Activated T-cell treated with anti-CD3 and anti-CD28 coated beads, Interleukin-2, amount 50 U/mL, for 72 hours (primary cell): ENCODE measurements at places on chromosomes 6 and 20. TPM values are rescaled to one million over a fixed set of nuclear protein-coding genes. Genes with fewer than 3 reads are reported as not detected.

SNRPB gene
- total RNA-seq = 329 TPM

LRRC73 gene
- total RNA-seq = 0.43 TPM

- DNase-seq = no peak
- no peak overlapping the region for H3K4me3 ChIP-seq
- no peaks in the 10 kb centered on the region for H3K36me3 ChIP-seq
Measured at GRCh38 chr6:73980096-73980495, 284.1 kb downstream of the CD109 start.

GJA1 gene
- total RNA-seq = 0.19 TPM

DNA sequence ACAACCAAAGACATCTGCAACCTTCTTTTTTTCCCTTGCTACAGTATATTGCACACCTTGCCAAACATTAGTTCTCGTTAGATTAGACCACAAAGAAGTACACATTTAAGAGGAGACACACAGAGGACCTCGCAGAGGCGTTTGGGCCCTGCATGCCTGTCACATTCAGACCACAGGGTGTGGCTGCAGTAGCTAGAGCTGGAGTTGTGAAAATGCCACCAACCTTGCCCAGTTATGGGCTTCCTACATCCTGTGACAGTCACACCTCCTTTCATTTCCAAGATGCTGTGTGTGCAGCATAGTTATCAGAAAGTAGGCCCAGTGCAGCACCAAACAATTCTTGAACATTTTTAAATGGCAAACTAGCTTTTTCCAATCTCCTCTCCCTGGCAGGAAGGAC lies 2.4 kb downstream of the SYNE1 start:
- DNase-seq = no peak
- peaks cover 49% of the 10 kb centered on the region for H3K27me3 ChIP-seq
- H3K4me3 ChIP-seq = no peak overlapping the region

- no peak overlapping the region for H3K27ac ChIP-seq
- peaks cover 8% of the 10 kb centered on the region for H3K36me3 ChIP-seq
- peaks cover 24% of the 10 kb centered on the region for H3K4me1 ChIP-seq
Measured at GRCh38 chr20:49575551-49576060, 7.7 kb upstream of the PTGIS start.

GRCh38 chr6:6775074-6775473 lies 186.6 kb downstream of the LY86 start:
- H3K36me3 ChIP-seq = peaks cover 4% of the 10 kb centered on the region
- peaks cover 26% of the 10 kb centered on the region for H3K27me3 ChIP-seq

GRCh38 chr6:125821825-125822281 lies 31.1 kb downstream of the NCOA7 start:
- no peak for DNase-seq
- H3K4me1 ChIP-seq = peaks cover 26% of the 10 kb centered on the region
- no peaks in the 10 kb centered on the region for H3K27me3 ChIP-seq
- no peak overlapping the region for H3K4me3 ChIP-seq
- no peak overlapping the region for H3K27ac ChIP-seq

- H3K36me3 ChIP-seq = no peaks in the 10 kb centered on the region
- H3K27ac ChIP-seq = no peak overlapping the region
- no peaks in the 10 kb centered on the region for H3K4me1 ChIP-seq
- H3K4me3 ChIP-seq = no peak overlapping the region
Measured at GRCh38 chr6:23980965-23981364, 145.1 kb upstream of the NRSN1 start.

GRCh38 chr6:50185006-50185405 lies 135.3 kb upstream of the DEFB112 start:
- H3K27ac ChIP-seq = no peak overlapping the region
- no peak overlapping the region for H3K4me3 ChIP-seq
- no peak for DNase-seq
- no peaks in the 10 kb centered on the region for H3K4me1 ChIP-seq
- no peaks in the 10 kb centered on the region for H3K36me3 ChIP-seq

DNA sequence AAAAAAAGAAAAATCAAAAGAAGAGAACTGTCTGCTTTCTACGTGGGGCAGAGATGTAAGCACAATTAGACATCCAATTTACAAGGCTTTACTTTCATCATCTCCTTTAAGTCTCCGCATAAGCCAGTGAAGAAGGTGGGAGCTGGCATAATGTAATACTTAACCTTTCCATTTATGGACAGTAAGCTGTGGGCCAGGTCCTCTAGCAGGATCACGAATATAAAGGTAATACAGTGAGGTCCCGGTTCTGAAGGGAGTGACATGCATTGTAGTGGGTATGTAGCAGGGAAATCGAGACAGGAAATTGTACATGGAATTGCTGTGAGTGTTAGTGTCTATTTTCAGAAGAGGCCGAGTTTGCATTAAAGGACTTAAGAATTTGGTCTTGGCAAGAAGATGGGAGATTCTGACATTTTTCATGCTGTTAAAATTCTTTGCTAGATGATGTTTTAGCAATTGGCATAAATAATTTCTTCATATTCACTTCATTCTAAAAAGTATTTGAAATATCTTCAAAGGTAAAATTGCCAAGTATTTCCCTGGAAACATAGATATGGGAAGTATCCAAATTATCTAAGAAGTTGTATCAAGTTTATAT lies 20.4 kb upstream of the POPDC3 start:
- H3K4me3 ChIP-seq = no peak overlapping the region
- no peak overlapping the region for H3K27ac ChIP-seq
- no peaks in the 10 kb centered on the region for H3K4me1 ChIP-seq
- no peaks in the 10 kb centered on the region for H3K36me3 ChIP-seq
- H3K27me3 ChIP-seq = peaks cover 7% of the 10 kb centered on the region
- DNase-seq = no peak

IRF4 gene
- 554 TPM for total RNA-seq

RGS17 gene
- not detected for total RNA-seq

XRN2 gene
- 77.9 TPM for total RNA-seq

ME1 gene
- total RNA-seq = not detected

DNA sequence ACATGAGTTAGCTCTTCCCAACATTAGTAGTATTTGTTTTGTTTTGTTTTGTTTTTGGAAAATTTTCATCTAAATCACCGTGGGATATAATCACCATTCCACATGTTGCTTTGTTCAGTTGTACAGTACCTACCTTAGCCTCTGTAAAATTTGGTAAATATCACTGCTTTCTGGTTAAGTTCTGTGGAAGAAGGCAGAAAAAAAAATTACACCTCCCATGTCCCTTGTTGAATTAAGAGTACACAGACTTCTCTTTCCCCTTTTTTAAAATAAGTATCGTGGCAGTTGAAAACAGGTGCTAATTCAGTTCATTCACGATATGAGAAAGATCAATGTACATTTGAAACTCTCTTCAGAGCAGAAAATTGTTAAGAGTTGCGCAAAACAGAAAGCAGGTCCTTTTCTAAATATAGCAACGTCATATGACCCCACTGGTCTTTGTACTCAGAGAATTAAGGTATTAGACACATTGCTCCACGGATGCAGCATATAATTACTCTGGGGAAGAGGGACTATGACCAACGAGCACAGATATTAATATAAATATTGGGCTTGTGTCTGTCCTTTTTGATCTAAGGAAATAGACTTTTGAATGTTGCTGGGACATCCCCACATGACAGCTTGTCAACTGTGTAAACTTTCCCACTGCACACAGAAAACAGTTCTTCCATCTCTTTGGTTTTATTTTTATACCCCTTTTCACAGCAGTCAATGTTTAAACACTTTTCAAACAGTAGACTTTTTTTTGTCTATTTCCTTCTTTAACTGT lies 58.6 kb upstream of the ZNF217 start:
- H3K4me3 ChIP-seq = peak overlapping the region; percentile 83
- peaks cover 53% of the 10 kb centered on the region for H3K4me1 ChIP-seq
- H3K27ac ChIP-seq = peak overlapping the region; percentile 96
- no peaks in the 10 kb centered on the region for H3K36me3 ChIP-seq
- DNase-seq = no peak

LHFPL5 gene
- total RNA-seq = not detected
